ENCODE measurements at places on chromosomes 2 and 18. TPM values are rescaled to one million over a fixed set of nuclear protein-coding genes. Genes with fewer than 3 reads are reported as not detected.

DNA sequence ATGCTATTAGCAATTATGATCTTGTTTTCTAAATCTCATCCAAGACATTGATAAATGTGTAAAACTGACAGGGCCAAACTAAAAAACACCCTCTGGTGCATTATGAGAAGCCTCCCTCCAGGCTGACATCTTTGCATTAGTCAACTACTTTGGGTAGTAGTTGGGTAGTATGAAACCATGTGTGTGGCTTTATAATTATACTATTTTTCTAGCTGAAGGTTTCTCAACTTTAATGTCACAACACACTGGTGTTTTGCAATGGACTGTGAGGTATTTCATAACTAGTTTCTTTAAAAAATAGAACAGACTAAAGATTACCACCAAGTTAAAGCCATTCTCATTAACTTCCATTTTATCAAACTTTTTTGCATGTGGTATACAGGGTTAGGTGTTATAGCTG lies 73.1 kb upstream of the RBMS1 start:
- H3K27me3 ChIP-seq, result no peaks in the 10 kb centered on the region
- no peaks in the 10 kb centered on the region for H3K36me3 ChIP-seq
- DNase-seq, result no peak
- H3K4me3 ChIP-seq, result no peak overlapping the region

DNA sequence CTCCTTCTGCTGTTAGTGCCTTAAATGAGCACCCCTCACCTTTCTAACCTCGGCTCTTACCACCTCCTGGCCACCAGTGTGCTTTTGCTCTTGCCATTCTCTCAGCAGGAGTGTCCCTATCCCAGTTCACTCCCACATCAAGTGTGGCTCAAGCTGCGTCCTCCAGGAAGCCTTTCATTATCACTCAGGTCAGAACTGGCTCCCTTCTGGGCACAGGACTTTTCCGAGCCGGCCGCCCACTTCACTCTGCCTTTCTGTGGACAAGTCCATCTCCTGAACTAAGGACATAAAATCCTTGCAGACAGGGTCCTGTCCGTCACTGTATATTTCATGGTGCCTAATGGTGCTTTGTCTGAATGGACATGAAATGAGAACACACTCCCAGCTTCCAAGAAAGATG lies 15.6 kb downstream of the TMEM127 start:
- peak overlapping the region; percentile 50 for H3K27ac ChIP-seq
- H3K4me1 ChIP-seq, result peaks cover 23% of the 10 kb centered on the region
- peaks cover 12% of the 10 kb centered on the region for H3K36me3 ChIP-seq
- H3K4me3 ChIP-seq, result no peak overlapping the region
- DNase-seq, result no peak

DNA sequence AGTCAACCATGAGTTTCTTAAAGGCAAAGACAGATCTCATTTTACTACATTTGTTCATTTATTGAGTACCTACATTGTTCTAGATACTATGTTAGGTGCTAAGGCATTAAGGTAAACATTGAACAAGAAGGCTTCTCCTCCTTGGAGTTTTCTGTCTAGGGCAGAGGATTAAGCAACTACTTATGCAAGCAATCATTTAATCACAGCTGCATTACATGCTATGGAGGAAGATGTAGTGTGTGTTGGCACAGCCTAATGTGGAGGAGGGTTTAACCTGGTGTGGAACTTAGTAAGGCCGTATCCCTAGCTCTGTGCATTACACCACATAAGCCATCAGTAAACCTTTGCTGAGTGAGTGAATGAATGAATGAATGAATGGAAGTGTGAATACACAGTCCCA lies 106.5 kb upstream of the MAP3K20 start:
- H3K27ac ChIP-seq, result no peak overlapping the region
- H3K4me1 ChIP-seq, result peaks cover 23% of the 10 kb centered on the region
- H3K4me3 ChIP-seq, result no peak overlapping the region
- no peaks in the 10 kb centered on the region for H3K27me3 ChIP-seq
- DNase-seq, result no peak
- H3K36me3 ChIP-seq, result no peaks in the 10 kb centered on the region

- no peaks in the 10 kb centered on the region for H3K27me3 ChIP-seq
- peaks cover 4% of the 10 kb centered on the region for H3K4me1 ChIP-seq
- H3K36me3 ChIP-seq, result no peaks in the 10 kb centered on the region
- no peak overlapping the region for H3K27ac ChIP-seq
- H3K4me3 ChIP-seq, result no peak overlapping the region
- DNase-seq, result no peak
Measured at GRCh38 chr18:35179906-35180305, 60.9 kb upstream of the ZNF397 start.

- DNase-seq, result peak; percentile 38
- no peaks in the 10 kb centered on the region for H3K27me3 ChIP-seq
- peaks cover 27% of the 10 kb centered on the region for H3K4me1 ChIP-seq
- no peak overlapping the region for H3K4me3 ChIP-seq
- no peaks in the 10 kb centered on the region for H3K36me3 ChIP-seq
Measured at GRCh38 chr2:196961889-196962288, 35.4 kb upstream of the PGAP1 start.

GRCh38 chr2:59195851-59196250 lies 954.7 kb upstream of the FANCL start:
- no peaks in the 10 kb centered on the region for H3K36me3 ChIP-seq
- peaks cover 7% of the 10 kb centered on the region for H3K27me3 ChIP-seq
- H3K4me3 ChIP-seq, result no peak overlapping the region
- H3K4me1 ChIP-seq, result no peaks in the 10 kb centered on the region
- no peak overlapping the region for H3K27ac ChIP-seq

GRCh38 chr2:104840893-104841585 lies 12.9 kb upstream of the POU3F3 start:
- no peak for DNase-seq
- no peaks in the 10 kb centered on the region for H3K36me3 ChIP-seq
- H3K4me1 ChIP-seq, result peaks cover 9% of the 10 kb centered on the region

DNA sequence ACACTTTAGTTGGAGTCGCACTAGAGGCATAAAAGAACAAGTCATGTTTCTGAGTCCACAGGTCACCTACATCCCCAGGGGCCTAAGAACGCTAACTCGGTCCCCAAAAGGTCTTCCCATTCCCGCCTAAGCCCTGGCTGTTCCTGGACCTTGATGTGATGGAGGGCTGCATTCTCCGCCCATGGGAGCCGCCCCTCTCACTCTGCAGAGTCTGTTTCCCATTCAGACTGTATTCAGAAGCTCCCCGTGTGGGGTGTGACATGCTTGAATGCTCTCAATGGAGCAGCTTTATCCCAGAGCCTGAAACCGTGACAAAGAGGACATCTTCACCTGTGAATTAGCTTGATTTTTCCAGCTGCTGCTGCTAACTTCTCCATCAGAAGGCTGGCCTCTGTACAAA lies 319.0 kb upstream of the KLHL29 start:
- no peak for DNase-seq
- no peak overlapping the region for H3K27ac ChIP-seq
- no peak overlapping the region for H3K4me3 ChIP-seq
- H3K27me3 ChIP-seq, result peaks cover 6% of the 10 kb centered on the region

GRCh38 chr2:105287692-105288091 lies 41.8 kb downstream of the TGFBRAP1 start:
- peak; percentile 67 for DNase-seq
- H3K27ac ChIP-seq, result no peak overlapping the region
- H3K27me3 ChIP-seq, result no peaks in the 10 kb centered on the region
- H3K4me3 ChIP-seq, result no peak overlapping the region
- peaks cover 1% of the 10 kb centered on the region for H3K4me1 ChIP-seq
- peaks cover 25% of the 10 kb centered on the region for H3K36me3 ChIP-seq

GRCh38 chr2:218021536-218022071 lies 18.8 kb upstream of the TNS1 start:
- no peaks in the 10 kb centered on the region for H3K36me3 ChIP-seq
- H3K4me1 ChIP-seq, result no peaks in the 10 kb centered on the region
- H3K27ac ChIP-seq, result no peak overlapping the region
- DNase-seq, result no peak
- H3K4me3 ChIP-seq, result no peak overlapping the region

DNA sequence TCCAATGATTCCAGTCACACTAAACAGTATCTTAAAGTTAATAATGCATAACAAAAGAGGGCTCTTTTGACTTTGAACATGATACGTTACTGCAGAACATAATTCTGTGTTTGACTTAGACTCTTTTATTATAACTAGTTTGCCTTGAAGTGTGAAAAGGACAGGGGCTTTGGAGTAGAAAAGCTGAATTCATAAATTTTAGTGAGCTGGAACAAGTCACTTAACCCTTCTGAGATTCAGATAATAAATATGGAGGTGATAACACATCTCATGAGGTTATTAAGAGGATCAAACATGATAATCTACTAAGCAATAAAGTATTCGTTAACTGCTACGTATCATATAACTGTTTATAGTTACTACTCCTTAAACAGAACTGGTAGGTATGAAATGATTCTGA lies 44.7 kb upstream of the FLACC1 start:
- no peak overlapping the region for H3K27ac ChIP-seq
- DNase-seq, result no peak
- H3K36me3 ChIP-seq, result peaks cover 7% of the 10 kb centered on the region
- peaks cover 24% of the 10 kb centered on the region for H3K4me1 ChIP-seq
- no peaks in the 10 kb centered on the region for H3K27me3 ChIP-seq

DNA sequence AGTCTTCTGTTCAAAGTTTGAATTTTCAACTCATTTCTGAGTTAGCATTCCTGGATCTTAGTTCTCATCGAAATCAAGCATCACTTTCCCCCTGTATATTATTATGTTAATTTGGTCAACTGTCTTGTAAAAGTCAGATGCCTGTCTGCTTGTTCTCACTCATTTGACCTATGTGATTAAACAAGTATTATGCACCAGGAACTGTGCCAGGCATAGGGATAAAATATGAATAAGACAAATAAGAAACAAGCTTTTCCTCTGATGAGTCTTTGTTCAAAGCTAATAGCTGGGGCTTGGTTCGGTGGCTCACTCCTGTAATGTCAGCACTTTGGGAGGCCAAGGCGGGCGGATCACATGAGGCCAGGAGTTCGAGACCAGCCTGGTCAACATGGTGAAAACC lies 19.7 kb upstream of the EMILIN2 start:
- H3K36me3 ChIP-seq, result no peaks in the 10 kb centered on the region
- H3K4me1 ChIP-seq, result no peaks in the 10 kb centered on the region
- H3K27me3 ChIP-seq, result no peaks in the 10 kb centered on the region
- no peak for DNase-seq
- no peak overlapping the region for H3K4me3 ChIP-seq

DNA sequence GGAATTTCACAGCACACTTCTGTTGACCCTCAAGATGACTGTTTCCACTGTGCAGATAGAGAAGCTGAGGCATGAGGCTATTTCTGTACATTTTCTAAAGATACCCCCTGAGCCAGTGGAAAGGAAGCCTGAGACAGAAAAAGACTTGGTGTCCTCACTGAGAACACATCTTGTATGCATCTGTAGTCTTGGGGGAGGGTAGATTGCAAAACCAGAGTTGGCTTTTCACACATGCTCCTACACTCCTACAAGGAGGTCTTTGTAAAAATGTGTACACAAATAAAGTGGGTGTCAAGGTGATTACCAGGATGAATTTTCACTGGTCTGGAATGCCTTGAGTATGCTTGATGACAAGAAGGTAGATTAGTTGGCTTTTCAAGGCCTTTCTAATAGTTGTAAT lies 98.0 kb downstream of the KCTD18 start:
- H3K27me3 ChIP-seq, result no peaks in the 10 kb centered on the region
- peaks cover 10% of the 10 kb centered on the region for H3K4me1 ChIP-seq
- no peaks in the 10 kb centered on the region for H3K36me3 ChIP-seq
- DNase-seq, result no peak
- H3K4me3 ChIP-seq, result no peak overlapping the region

DNA sequence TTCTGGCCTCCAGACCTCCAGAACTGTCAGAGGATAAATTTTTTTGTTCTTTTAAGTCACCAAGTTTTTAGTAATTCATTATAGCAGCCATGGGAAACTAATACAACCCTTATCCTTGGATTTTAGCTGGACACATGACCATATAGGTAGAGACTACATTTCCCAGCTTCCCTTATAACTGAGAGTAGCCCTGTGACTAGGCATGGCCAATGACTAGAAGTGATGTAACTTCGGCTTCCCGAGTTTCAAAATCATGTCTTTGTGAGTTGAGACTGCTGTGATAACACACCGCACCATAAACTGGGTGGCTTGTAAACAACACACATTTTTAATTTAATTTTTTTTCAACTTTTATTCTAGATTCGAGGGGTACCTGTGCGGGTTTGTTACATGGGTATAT lies 134.0 kb upstream of the SERTAD2 start:
- no peaks in the 10 kb centered on the region for H3K27me3 ChIP-seq
- no peaks in the 10 kb centered on the region for H3K4me1 ChIP-seq
- H3K27ac ChIP-seq, result no peak overlapping the region
- DNase-seq, result no peak
- no peak overlapping the region for H3K4me3 ChIP-seq

- no peaks in the 10 kb centered on the region for H3K27me3 ChIP-seq
- DNase-seq, result no peak
- H3K36me3 ChIP-seq, result peaks cover 23% of the 10 kb centered on the region
- H3K4me3 ChIP-seq, result no peak overlapping the region
- no peak overlapping the region for H3K27ac ChIP-seq
Measured at GRCh38 chr18:3463051-3463450, 13.1 kb downstream of the TGIF1 start.

DNA sequence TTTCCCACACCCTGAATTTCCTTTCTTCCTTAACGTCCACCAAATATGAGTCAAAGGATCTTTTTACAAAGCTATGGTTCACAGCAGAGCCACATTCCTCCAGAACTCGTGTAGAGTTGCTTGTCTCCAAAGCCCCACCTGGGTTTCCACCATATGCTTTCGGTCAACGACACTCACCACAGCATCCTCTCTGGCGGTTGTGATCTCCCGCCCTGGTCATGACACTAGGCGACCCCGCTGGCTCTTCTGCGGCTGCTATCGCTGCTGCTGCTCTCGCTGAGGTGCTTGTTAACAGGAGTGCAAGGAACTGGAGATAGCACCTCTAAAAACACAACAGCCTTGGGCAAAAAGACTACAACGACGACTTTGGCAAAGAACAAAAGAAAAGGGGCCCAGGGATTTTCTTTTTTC lies 340 bp downstream of the SLC40A1 start:
- peaks cover 49% of the 10 kb centered on the region for H3K4me1 ChIP-seq
- H3K27me3 ChIP-seq, result peaks cover 5% of the 10 kb centered on the region
- H3K36me3 ChIP-seq, result no peaks in the 10 kb centered on the region
- peak overlapping the region; percentile 85 for H3K4me3 ChIP-seq
- DNase-seq, result peak; percentile 55

DNA sequence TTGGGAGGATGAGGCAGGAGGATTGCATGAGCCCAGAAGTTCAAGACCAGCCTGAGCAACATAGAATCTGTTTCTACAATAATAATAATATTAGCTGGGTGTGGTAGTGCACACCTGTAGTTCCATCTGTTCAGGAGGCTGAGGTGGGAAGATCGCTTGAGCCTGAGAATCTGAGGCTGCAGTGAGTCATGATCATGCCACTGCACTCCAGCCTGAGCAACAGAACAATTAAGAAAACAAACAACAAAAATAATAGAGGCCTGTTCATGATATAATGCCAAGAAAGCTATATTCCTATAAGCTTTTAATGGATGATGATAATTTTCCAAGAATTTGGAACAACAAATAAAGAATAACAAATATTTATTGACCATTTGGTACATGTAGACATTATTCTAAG lies 6.9 kb upstream of the CCBE1 start:
- H3K36me3 ChIP-seq, result no peaks in the 10 kb centered on the region
- H3K4me3 ChIP-seq, result no peak overlapping the region
- H3K27me3 ChIP-seq, result peaks cover 10% of the 10 kb centered on the region
- no peak overlapping the region for H3K27ac ChIP-seq
- no peaks in the 10 kb centered on the region for H3K4me1 ChIP-seq

Gene MROH2A
- total RNA-seq, result not detected

Gene GLB1L
- total RNA-seq, result 2.1 TPM

Gene TANC1
- 2.3 TPM for total RNA-seq

Gene IER3IP1
- total RNA-seq, result 9.7 TPM

Gene SDC1
- 0.67 TPM for total RNA-seq

Gene IL37
- not detected for total RNA-seq

Gene FAM110C
- not detected for total RNA-seq

Gene PTPN18
- total RNA-seq, result 24.7 TPM

Gene C2orf72
- not detected for total RNA-seq

All from activated naive CD4-positive, alpha-beta T cell treated with anti-CD3 and anti-CD28 coated beads for 36 hours (primary cell).